ENCODE measurements at places on chromosomes 4 and X. TPM values are rescaled to one million over a fixed set of nuclear protein-coding genes. Genes with fewer than 3 reads are reported as not detected.

The CYP2U1 gene
- 8.4 TPM for total RNA-seq

DNA sequence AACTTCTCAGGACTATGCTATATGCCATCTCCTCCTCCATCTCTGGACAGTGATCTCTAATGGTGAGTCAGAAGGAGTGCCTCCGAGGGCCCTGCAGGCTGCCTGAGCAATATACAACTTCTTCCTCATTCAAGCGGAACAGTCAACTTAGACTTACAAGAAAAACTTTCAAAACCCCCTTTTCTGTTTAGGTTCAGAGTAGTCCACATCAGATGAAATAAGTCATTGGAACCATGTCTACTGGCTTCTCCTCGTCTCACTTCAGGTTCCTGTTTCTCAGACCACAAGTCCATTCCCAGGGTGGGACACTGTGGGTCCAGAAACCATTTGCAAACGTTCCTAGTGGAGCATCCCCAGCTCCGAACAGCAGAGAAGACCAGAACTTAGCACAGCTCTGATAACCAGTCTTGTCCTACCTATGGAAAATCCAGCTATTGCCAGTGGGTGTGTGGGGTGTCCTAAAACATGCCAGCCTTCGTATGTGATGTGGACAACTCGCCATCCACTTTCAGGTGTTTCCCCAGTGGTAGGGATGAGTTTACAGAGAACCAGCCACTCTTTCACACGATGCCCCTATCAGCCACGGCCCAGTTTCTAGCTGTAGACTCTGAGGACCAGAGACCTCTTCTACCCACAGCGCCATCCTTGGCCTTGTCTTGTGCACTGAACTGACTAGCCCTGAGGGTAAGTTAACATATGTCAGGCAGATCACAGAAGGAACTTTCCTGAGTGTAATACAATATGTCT lies 32.7 kb upstream of the NKRF start:
- no peak for DNase-seq

DNA sequence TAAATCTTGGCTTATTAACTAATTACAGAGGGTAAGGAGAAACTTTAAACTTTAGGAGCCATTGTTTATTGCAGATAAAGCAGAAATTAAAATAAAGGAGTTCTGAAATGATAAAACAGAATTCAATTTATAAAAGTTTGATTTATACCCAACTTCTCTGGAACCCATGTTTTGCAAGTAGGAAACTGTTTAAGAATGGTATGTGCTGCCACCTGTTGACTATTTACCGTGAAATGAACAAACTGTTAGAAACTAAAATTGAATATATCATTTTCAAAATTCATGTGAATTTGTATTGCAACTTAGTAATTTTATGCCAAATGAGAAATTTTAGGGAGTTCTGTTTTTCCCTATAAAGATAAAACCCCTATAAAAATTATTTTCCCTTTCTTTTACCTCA lies 11.0 kb upstream of the TBC1D8B start:
- no peak for DNase-seq

DNA sequence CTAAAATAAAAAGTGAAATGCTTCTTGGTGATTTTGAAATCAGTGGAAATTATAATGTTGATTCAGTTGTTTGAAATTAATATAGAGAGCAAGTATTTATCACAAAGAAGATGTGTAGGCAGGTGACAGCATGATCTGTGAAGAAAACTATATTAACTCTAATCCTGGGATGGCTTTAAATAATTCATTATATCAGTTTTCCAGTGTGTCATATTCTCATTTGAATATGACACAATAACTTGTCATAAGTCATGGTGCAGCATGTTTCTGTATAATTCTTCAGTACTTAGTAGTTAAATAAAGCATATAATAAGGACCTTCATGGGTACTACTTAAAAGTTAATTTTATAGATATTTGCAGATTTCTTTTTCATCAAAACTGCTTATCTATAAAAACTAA lies 573.6 kb downstream of the INPP4B start:
- no peak for DNase-seq
